Left cardiac atrium (tissue), 4 donors: ENCODE measurements at places on chromosomes 6 and 20.

DNA sequence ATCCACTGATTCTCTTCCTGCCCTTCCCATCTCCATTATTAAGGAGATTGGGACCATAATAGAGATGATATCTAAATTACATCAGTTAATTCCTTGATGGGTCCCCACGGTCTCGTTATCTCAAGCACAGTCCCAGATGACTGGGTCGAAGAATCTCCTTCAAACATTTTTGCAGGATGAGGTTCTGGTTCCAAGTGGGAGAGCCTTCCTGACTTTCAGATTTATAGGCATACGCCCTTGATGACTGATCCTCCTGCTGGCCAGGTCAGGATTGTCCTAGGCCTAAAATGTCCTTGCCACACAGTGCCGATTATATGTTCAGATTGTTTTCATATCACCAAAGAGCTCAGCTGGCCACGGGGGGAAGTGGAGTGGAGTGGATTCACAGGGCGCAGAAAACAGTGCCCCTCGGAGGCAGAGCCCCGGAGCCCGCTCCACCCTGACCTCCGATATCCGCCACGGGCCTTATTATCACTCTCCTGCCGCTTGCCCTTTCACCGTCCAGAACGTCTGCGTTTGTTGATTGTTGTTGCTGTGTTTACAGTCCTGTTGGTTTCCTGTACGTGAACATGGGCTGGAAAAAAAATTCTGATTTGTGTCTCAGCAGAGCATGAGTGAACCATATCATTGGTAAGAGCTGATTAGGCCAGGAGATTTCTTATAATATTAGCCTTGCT is 8.9 kb downstream of the BMP6 start:
- peak; percentile 26 for DNase-seq

DNA sequence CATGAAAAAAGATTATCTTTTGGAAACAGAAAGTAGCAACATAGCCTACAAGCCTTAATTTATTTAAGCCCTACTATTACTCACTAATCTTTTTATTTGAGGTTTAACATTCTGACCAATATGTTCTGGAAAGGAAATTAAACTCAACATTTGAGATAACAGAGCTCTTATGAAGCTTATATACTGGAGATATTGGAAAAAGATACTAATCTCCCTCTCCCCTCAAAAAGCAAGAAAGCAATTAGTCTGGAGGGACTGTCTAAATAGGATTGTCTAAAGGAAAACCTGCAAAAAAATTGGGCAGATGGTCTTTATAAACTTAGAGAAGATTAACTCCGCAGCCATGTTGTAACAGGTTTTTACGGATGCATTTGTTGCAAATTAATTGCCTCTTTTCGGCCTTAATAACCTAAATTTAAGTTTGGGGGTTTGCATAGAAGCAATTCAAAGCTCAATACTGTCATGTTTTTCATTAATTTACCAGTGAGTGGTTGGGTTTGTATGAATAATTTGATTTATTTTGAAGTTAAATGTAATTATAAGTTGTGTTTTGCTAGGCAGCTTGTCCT is 79.1 kb downstream of the SHLD1 start:
- DNase-seq, result no peak

- DNase-seq, result no peak
Observed at GRCh38 chr6:167779129-167779992, 47.4 kb upstream of the AFDN start.

GRCh38 chr6:5034328-5034727 is 30.5 kb upstream of the RPP40 start:
- DNase-seq, result no peak

DNA sequence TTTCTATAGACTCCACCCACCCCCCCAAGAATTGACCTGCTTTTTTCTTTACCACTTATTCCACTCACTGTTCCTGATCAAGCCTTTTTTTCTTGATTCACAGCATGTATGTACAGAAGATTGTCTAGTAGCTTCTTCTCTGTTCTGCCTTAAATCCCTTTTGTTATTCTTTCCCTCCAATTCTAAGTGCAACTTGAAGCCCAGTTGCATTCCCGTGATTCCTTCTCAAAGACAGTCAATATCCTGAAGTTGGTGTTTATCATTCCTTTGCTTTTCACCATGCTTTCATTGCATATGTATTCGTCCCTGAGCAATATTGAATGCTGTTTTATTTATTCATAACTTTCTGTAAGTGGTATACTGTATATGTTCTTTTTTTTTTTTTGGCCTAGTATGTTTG is 21.0 kb downstream of the XRN2 start:
- no peak for DNase-seq
